ENCODE measurements at places on chromosomes 3 and 15.

DNA sequence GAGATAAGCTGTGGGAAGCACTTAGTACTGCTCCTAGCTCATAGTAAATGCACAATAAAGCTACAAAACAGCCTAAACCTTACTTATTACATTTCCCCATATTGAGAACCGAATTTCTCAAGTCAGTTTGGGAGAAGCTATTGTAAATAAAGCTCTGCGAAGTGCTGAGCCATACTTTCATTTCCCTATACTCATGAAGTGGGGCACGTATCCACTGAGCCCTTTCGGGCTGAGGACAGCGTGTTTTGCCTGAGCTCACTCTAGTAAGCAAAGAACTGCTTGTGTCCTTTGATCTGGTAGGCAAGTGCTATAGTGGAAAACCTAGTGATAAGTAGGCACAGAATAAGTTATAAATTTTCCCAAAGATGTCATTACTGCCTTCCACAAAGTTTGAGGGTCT is 165.0 kb downstream of the RSL24D1 start:
- no peak for DNase-seq

- no peak for DNase-seq
Measured at GRCh38 chr3:48859206-48859605, 11.5 kb upstream of the PRKAR2A start.

- DNase-seq: no peak
Measured at GRCh38 chr15:77143616-77144015, 72.7 kb upstream of the TSPAN3 start.

GRCh38 chr3:11530153-11530721 is 113.5 kb downstream of the VGLL4 start:
- no peak for DNase-seq

DNA sequence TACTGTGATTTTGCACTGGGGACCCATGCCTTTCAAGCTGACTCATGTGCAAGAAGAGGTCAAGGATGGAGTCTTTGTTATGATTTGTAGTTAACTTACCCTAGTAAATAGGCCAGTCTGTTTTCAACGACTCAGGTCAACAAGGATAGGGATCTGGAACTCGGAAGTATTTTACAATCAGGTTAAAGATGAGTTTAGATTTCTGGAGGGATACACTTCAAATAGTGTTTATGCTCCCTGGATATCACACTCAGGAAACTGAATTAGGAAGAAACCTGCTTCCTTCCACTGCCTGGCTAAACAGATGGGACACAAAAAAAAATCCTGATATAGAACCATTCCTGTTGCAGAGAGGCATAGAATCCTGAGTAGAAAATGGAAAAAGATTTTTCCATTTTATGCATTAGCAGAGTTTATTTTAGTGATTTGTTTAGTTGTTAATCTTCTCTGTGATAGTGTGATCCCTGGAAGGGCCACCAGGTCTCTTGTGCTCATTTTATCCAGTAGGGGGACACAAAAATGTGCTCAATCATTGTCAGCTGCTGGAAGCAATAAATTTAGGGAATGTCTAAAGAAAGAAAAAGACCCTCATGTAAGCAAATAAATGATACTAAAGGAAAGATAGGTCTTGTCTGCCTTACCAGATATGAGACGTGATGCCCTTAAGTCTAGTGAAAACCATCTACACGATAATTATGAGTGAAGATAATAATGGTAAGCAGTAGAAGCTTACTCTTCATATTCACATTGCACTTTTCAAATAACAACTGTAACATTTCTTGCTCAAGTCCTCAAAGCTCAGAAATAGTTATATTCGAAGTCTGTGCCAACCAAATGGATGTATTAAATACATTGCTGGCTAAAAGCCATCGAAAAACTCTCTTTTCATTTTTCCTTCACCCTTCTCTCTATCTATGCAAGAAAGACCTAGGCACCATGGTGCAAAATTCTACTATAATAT is 452.1 kb upstream of the KCNMB2 start:
- DNase-seq: no peak

DNA sequence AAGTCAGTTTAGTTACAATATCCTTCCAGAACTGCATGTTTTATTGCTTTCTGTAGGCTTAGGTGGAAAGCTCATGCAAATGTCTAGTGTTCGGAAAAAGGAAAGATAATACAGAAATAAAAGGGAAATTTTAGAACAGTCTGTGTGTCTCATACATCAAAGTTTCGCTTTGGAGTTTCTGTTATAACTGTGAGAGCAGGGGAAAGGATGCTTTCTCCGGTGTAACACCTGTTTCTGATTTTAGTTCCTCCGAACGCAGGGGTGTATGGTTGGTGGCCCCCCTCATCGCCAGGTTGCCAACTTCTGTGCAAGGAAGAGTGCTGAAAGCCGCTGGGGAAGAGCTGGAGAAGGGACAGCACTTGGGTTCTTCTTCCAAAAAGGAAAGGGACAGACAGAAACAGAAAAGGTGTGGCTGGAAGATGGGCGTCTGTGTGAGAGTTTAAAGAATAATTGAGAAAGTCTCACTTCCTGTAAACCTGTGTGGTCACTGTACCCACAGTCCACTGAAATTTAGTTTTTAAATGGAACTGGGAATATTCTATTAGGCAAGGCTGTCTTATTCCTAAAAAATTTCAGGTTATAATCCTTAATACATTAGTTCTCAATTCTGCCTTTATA is 6.7 kb downstream of the P2RY12 start:
- no peak for DNase-seq

- DNase-seq: no peak
Measured at GRCh38 chr3:107643038-107643883, 120.5 kb downstream of the BBX start.

GRCh38 chr15:38522922-38523321 is 41.7 kb downstream of the RASGRP1 start:
- no peak for DNase-seq
